ENCODE measurements at places on chromosomes 7 and 10.

DNA sequence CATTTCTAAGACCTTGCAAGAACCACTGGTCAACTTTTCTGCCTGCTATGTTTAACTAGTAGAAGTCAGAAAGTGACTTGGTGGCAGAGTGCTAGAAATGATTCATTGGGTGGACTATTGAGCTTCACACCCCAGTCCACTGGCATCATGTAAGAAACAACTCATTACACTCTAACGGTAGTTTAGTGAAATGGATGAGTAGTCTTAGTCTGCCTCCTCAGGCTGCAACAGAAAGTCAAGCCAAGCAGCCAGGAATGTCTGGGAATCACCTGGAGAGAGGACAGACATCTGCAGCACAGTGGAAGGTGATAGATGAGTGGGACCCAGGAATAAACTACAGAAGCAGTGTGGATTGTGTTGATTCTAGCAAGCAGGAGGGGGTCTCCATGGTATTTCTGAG lies 125.4 kb downstream of the AUTS2 start:
- no peak for DNase-seq

DNA sequence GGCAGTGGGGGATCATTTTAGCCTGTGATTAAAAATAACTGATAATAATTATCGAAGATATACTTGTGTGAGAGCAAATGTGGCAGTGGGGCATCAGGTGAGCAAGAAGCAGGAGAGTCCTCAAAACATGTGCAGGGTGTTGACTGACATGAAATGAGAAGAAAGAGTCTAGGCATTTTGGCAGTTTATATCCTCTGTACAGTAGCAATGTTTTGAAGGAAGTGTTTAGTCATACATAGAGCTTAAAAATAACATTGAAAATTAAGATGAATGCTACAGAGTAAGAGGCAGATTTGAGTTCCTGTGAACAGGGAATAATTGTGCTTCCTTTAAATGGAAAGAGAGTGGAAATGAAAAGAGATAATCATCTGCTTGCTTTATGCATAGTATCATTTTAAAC lies 47.4 kb downstream of the VPS50 start:
- DNase-seq = no peak

DNA sequence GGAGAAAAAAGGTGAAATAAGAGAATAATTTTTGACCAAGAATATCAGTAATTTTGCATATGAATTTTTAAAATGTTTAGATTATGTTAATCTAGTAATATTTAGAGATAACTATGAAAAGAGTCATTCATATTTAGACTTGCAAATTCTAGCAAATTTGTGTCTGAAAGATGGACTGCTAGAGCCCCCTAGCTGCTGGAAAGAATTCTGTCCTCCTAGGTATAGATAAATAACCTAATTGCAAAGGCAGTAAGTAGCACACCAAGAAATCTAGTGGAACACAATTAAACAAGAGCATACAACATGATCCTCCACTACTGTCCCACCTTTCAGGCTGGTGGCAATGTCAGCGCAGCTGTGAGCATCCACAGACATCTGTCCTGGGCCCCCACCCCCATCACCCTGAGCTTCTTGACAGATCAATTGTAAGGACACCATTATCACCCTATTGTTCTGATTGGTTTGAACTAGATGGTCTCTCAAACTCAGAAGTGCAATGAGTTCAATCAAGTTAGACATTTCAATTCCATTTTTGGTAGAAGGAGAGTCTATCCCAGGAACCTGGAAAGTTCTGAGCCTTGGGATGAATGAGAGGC lies 15.0 kb upstream of the GFRA1 start:
- DNase-seq = no peak

- no peak for DNase-seq
These were observed 171.5 kb downstream of the AKR1D1 start for GRCh38 chr7:138247568-138248333.

DNA sequence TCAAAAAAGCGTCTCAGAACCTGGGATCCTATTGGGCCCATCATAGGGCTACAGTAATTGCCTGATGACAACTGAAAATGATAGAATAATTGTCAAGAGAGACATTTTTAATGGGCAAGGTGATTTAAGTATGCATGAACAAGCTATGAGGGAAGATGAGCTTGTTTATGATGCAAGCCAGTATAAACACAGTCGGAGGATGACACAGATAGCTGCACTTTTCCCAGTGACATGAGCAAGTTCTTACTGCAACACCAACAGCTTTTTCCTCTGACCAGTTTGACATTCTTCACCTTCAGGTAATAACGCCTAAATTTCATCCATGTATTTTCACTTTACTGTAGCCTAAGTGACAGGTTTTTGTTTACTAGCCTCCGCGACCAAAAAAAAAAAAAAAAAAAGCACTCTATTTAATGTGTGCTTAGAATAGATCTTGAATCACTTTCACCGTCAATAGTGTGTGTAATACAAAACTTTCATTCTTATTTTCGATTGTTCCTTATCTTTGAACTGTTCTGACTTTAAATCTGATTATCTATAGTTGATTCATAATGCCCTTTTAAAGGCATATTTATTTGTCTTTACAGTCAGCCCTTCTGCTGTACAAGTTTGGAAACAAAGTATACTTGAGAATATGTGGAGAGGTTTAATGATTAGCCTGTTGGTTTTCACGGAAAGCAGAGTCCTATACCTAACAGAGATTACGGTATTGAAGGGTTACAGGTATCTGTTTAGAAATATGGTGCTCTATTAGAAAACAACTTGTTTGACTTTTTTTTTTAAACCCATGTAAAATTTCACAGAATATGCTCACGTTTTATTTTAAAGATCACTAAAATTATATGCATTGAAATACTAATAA lies 1.7 kb downstream of the FOXP2 start:
- DNase-seq = no peak

DNA sequence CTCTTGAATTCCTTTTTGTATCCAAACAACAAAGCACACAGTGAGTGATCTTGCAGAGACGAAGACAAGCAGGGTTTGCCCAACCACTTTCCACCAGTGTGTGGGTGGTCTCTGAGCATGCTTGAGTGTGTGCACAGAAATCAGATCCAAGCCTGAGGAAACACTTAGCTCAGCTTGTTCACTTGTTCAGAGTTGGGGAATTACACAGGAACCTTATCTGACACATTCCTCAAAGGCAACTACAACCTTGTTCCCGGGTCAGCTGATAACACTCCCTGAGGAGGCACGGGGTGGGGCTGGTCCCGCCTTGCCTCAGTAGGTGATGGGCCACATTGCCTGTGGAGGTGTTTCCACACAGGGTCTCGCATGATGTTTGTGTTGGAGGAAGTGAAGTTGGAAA lies 216.9 kb downstream of the DYNC1I1 start:
- no peak for DNase-seq

GRCh38 chr10:122178655-122179054 lies 92.4 kb upstream of the BTBD16 start:
- no peak for DNase-seq

GRCh38 chr7:104984585-104985258 lies 29.3 kb upstream of the KMT2E start:
- no peak for DNase-seq

DNA sequence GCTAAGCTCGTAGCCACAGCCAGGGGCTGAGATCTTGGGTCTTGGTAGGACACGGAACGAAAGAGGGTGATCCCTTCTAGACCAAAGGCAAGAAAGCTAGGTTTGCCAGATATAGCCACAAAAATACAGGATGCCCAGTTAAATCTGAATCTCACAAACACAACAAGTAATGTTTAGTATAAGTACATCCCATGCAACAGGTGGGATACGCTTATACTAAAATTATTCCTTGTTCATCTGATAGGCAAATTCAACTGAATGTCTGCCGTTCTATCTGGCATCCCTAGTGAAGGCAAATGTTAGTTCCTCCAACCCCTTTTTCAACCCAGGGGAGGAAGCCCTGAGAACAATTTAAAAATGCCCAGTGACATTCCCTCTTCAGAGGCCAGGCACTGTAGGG lies 131.1 kb upstream of the MGMT start:
- no peak for DNase-seq

GRCh38 chr7:122764902-122765301 lies 62.2 kb upstream of the RNF148 start:
- DNase-seq = no peak

- DNase-seq = no peak
These were observed 67.4 kb downstream of the FOXP2 start for GRCh38 chr7:114481999-114482398.

GRCh38 chr10:47438857-47439474 lies 44.9 kb downstream of the ANXA8 start:
- DNase-seq = no peak

GRCh38 chr7:90411510-90411909 lies 8.2 kb downstream of the CLDN12 start:
- no peak for DNase-seq

DNA sequence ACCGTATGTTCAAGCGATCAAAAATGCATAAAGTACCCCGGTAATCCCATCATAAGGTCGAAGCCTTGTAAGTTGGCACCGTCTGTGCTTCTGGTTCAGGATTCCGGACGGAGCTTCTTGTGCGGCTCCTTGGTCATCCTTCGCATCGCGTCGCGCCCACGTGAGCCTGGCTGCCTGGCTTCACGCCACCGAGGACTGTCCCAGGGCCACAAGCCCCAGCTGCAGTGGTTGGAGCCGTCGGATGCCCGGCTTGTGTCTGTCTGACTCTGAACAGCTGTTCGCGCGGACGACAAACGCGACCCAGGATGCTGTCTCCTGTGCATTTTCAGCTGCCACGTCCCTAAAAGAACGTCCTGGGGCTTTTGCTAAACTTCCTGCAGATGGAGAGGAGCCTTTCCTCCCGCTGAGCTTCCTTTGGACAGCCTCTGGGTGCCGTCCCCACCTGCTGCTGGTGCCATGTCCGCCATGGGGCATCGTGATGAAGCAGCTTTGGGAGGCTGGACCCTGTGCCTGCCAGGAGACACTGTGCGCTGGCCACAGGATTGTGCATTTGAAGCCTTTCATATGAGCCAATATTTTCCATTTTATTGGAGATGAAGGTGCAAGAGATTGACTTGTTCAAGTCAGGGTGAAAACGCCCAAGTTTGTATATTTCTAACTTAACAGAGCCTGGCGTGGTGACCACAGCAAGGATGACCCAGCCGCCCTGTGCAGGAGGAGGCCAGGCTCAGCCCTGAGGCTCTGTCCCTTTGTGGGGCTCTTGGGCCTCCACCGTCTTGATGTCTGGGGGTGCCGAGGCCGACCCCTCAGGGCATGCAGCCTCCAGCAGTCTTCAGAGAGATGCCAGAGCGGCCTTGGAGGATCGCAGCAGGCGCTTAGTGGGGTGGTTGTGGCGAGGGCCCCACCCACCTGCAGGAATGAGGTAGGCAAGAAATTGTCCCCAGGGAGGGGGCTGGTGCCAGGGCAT lies 6.7 kb upstream of the JAKMIP3 start:
- no peak for DNase-seq

- DNase-seq = no peak
These were observed 73.4 kb upstream of the CTBP2 start for GRCh38 chr10:125233726-125234125.

- no peak for DNase-seq
These were observed 39.4 kb upstream of the PHF14 start for GRCh38 chr7:10934292-10934691.

GRCh38 chr10:35452171-35452570 lies 115.9 kb downstream of the CCNY start:
- DNase-seq = no peak

- DNase-seq = no peak
These were observed 112.6 kb downstream of the PTPRZ1 start for GRCh38 chr7:121985476-121986030.

GRCh38 chr7:124907490-124907889 lies 22.1 kb downstream of the POT1 start:
- DNase-seq = no peak

GRCh38 chr10:77506517-77507200 lies 130.9 kb downstream of the KCNMA1 start:
- DNase-seq = no peak

DNA sequence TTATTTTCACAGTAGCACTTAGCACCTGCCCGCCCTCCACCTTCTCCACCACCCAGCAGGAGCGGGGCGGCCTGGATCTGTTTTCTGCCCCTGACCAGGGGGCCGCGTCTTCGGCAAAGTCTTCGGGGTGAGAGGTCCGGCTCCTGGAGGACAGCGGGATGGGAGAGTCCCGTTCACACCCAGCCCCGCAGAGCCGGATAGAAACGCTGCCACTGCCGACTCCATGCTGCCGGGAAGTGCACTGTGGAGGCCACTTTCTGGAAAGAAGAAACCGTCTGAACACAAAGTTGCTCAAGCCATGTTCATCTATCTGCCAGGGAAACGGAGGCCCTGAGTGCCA lies 14.5 kb upstream of the ZNF273 start:
- DNase-seq = no peak

DNA sequence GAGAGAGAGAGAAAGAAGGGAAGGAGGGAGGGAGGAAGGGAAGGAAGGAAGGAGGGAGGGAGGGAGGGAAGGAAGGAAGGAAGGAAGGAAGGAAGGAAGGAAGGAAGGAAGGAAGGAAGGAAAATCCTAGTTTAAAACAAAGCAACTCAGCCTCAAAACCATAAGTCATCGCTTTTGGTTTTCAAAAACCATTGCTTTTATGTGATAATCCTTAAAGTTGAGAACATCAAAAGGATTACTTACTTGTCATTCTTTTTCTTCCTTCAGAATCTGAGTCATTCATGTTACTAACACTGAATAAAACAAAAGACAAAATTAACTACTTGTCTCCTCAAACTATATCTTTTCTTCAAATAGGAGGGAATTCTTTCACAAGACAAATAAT lies 21.6 kb upstream of the PDSS1 start:
- DNase-seq = no peak

DNA sequence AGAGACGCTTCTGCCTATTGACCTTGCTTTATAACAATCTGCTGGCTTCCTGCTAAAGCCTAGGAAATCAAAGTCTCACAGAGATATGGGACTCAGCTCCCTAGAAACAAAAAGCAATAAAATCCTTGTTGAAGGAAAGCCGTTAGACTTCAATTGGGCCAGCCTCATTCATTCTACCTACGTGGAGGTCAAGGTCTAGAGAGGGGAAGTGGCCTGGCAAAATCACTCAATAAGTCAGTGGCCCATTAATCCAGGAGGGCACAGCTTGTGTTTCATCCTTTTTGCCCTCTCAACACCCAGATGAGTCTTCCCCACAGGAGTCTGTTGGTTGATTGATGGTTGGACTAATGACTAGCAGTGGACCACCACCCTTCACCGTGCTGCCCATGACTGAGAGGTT lies 40.5 kb upstream of the ACSL5 start:
- DNase-seq = no peak

GRCh38 chr7:132377015-132377414 lies 199.3 kb downstream of the PLXNA4 start:
- DNase-seq = no peak

- DNase-seq = no peak
These were observed 36.7 kb downstream of the ZC3HAV1 start for GRCh38 chr7:139072796-139073195.

DNA sequence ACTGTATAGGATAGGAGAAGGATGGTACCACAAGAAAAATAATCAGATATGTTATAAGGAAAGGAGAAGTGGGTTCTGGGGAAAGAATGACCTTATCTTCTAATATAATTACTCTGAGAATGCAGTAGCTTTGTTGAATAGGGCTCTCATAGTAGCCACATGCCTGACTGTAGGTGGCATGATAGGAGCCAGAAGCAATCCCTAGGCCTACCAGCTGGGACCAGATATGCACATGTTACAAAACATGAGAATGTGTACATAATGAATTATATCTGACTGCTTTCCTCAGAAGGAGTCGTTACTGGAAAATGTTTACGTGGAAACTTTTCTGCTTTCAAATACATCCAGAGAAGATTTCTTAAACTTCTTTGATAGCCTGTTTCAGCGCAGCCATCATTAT lies 53.2 kb upstream of the FAM3C start:
- no peak for DNase-seq
